SJSA1 (cell line): ENCODE measurements at places on chromosomes 7 and 10. TPM values are rescaled to one million over a fixed set of nuclear protein-coding genes. Genes with fewer than 3 reads are reported as not detected.
A peak's percentile ranks its signal among the peaks of the same experiment; 100 is the strongest.

- DNase-seq = no peak
- no peak overlapping the region for H3K4me3 ChIP-seq
- H3K27ac ChIP-seq = no peak overlapping the region
- H3K27me3 ChIP-seq = no peaks in the 10 kb centered on the region
Measured at GRCh38 chr7:28811701-28812430, 146.3 kb downstream of the TRIL start.

The MAP3K8 gene
- 3.9 and 4.2 TPM in 2 replicates for total RNA-seq

- no peak for DNase-seq
- no peaks in the 10 kb centered on the region for H3K4me1 ChIP-seq
- no peak overlapping the region for H3K4me3 ChIP-seq
- no peaks in the 10 kb centered on the region for H3K36me3 ChIP-seq
- 0 out of 2 replicates have a peak, but pooled peaks cover 4% of the 10 kb centered on the region for H3K27me3 ChIP-seq
Measured at GRCh38 chr7:39493934-39494333, 72.3 kb upstream of the YAE1 start.

DNA sequence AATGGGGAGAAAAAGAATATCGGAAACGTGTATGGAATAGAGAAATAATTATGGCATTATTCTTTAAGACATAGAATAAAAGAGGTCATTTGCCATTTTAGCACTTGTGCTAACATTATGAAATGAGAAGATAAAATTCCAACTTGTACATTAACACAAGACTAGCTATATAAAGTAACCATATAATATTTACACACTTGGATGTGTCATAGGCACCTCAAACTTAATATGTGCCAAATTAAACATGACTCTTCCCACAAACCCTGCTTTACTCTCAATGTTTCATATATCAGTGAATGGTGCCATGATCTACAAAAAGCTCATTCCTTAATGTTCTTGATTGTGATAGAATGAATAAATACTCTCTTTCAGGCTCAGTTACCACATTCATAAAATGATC, 4.1 kb upstream of the MINDY3 start:
- H3K4me1 ChIP-seq = peaks cover 7% of the 10 kb centered on the region
- H3K4me3 ChIP-seq = no peak overlapping the region
- H3K27ac ChIP-seq = no peak overlapping the region
- DNase-seq = no peak
- H3K36me3 ChIP-seq = no peaks in the 10 kb centered on the region
- peaks cover 35% of the 10 kb centered on the region for H3K27me3 ChIP-seq

The MCU gene
- 35.0 and 59.9 TPM in 2 replicates for total RNA-seq

The ANKRD61 gene
- total RNA-seq = 0.42 TPM in 1 of 2 replicates, not detected in the other

The CRPPA gene
- total RNA-seq = 4.4 and 8.5 TPM in 2 replicates

DNA sequence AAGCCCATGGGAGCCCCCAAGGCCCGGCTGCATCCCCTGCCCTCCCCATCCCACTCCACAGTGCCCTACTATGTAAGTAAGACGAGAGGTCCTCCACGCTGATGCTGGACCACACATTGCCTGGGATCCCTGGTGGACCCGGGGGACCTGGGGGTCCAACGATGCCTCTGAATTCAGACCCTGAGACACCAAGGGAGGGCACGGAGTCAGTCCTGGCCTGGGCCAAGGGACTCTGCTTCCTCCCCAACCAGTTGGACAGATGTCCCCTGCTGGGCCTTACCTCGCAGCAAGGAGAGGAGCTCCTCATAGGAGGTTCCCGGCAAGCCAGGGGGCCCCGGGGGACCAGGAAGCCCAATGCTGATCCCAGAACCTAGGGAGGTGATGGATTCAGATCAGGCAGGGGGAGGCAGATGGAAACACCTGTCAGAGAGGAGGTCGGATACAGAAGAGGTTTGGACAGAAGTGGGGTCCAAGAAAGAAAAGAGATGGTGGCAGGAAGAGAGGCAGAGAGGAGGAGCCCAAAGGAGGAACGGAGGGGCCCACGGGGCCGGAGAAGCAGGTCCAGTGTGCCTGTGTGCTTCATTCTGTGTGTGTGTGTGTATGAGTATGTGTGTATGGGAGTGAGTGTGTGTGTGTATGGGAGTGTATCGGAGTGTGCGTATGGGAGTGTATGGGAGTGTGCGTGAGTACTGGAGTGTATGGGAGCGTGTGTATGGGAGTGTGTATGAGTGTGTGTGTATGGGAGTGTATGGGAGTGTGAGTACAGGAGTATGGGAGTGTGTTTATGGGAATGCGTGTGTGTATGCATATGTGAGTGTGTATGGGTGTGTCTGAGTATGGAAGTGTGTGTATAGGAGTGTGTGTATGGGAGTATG, 50.2 kb downstream of the COL17A1 start:
- no peaks in the 10 kb centered on the region for H3K4me1 ChIP-seq
- no peaks in the 10 kb centered on the region; the same call in 1 of the 2 replicates for H3K36me3 ChIP-seq
- no peak for DNase-seq
- no peak overlapping the region for H3K4me3 ChIP-seq

GRCh38 chr10:132632851-132633684, 95.5 kb downstream of the INPP5A start:
- H3K27ac ChIP-seq = no peak overlapping the region
- H3K36me3 ChIP-seq = no peaks in the 10 kb centered on the region
- no peaks in the 10 kb centered on the region for H3K27me3 ChIP-seq

- DNase-seq = no peak
- H3K27ac ChIP-seq = no peak overlapping the region
- H3K27me3 ChIP-seq = no peaks in the 10 kb centered on the region
Measured at GRCh38 chr10:72392571-72392970, 37.9 kb upstream of the DNAJB12 start.

DNA sequence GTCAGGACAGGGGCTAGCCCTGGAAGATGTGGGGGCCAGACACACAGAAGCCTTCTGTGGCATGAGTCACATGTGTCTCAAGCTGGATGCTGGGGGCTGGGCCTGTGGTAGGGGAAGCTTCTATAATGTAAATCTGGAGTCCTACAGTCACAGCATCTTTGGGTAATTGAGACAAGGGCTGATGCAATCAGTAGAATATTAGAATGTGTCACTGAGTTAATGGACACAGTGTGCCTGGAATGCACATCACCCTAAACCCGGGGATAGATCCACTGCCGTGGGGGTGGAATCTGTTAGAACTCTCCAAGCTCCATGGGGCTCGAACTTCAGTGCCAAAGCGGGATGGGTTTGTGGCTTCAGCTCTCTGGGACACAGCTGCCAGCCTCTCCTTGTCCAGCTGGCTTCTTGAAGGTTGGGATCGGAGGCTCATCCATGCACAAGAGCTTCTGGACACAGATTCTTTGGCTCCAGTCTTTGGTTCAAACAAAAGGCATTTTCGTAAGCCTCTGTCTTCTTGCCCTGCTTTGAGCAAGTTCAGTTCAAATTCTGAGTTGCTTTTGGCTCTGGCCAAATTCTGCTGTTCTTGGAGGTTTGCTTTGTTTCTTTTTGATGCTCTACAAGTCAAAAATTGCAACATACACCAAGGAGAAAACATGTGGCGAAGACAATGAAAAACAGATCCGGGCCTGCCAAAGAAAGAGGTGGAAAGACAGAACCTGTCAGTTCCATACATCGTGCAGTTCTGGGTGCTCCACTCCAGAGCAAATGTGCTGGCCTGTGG, 194.8 kb upstream of the ZNF32 start:
- no peak overlapping the region for H3K27ac ChIP-seq
- no peak overlapping the region for H3K4me3 ChIP-seq
- no peaks in the 10 kb centered on the region for H3K27me3 ChIP-seq
- no peaks in the 10 kb centered on the region for H3K36me3 ChIP-seq
- DNase-seq = peak; percentile 37

GRCh38 chr10:112532956-112533355, 85.9 kb downstream of the VTI1A start:
- H3K4me1 ChIP-seq = peaks cover 25% of the 10 kb centered on the region
- H3K27ac ChIP-seq = no peak overlapping the region
- H3K36me3 ChIP-seq = 0 out of 2 replicates have a peak, but pooled peaks cover 2% of the 10 kb centered on the region
- no peak overlapping the region for H3K4me3 ChIP-seq
- H3K27me3 ChIP-seq = no peaks in the 10 kb centered on the region

The MMD2 gene
- total RNA-seq = not detected in 2 replicates

GRCh38 chr7:2601907-2602306, 29.9 kb upstream of the TTYH3 start:
- DNase-seq = no peak
- no peaks in the 10 kb centered on the region for H3K4me1 ChIP-seq
- H3K36me3 ChIP-seq = 0 out of 2 replicates have a peak, but pooled peaks cover 4% of the 10 kb centered on the region
- H3K27me3 ChIP-seq = no peaks in the 10 kb centered on the region

DNA sequence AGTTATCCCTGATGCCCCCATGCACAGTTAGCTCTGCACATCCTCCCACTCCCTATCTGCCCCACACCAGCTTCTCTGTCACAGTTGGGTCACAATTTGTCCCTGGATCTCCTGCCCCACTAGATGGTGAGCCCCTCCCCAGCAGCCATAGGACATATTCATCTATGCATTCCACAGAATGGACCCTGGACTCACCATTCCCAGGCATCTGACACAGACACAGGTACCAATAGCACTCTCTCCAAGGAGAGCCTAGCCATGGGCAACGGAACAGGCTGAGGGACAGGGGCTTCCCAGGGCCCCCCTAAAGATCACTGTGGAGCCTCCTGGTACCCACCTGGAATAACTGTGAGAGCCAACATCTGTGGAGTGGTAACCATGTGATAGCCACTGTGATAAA, 34.7 kb upstream of the EEPD1 start:
- peak overlapping the region; percentile 78; the same call in 1 of the 2 replicates for H3K27ac ChIP-seq
- no peak overlapping the region for H3K4me3 ChIP-seq
- no peaks in the 10 kb centered on the region for H3K36me3 ChIP-seq
- no peak for DNase-seq

The DENND11 gene
- 8.3 and 8.5 TPM in 2 replicates for total RNA-seq

DNA sequence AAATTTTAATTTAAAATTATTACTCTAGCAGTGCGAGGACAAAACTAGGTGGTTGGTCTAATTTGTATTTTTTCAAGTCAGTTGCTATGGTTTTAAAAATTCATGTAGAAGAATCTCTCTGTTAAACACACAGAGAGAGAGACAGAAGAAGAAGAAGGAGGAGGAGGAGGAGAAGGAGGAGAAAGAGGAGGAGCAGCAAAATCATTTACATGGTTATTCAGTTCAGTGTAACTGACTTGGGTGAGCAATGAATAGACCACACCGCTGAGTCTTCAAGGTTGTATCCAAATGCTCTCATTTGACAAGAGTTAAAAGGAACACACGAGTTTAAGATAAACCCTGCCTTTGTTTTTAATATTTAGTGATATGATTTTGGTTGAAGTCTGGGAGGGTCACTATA, 131.1 kb downstream of the PDE1C start:
- no peaks in the 10 kb centered on the region for H3K4me1 ChIP-seq
- no peak for DNase-seq
- no peaks in the 10 kb centered on the region for H3K27me3 ChIP-seq
- H3K36me3 ChIP-seq = no peaks in the 10 kb centered on the region

- H3K27me3 ChIP-seq = no peaks in the 10 kb centered on the region
- no peak overlapping the region for H3K27ac ChIP-seq
- H3K4me1 ChIP-seq = peaks cover 45% of the 10 kb centered on the region
Measured at GRCh38 chr10:110641256-110641655, 2.9 kb upstream of the RBM20 start.

DNA sequence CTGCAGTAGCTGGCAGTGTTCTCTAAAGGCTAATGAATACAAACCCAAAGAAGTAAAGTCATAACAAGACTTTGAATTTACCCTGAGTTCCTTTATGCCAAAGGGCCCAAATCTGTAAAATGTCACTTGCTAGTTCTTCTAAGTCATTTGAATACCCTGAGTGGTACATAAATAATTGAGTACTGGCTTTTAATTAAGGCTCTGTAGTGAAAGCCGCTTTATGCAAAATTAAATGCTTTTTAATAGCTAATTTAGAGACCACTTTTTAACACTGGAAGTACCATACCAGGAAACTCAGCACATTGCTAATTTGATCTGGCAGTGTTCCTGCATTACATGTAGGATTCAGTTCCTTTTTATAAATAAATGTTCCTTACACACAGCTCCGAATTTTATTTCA, 24.0 kb upstream of the TSPAN13 start:
- no peak overlapping the region for H3K4me3 ChIP-seq
- no peaks in the 10 kb centered on the region for H3K27me3 ChIP-seq
- H3K4me1 ChIP-seq = no peaks in the 10 kb centered on the region

The IRF5 gene
- total RNA-seq = 0.08 TPM in 1 of 2 replicates, not detected in the other

The PNLIP gene
- total RNA-seq = not detected in 2 replicates

The ZNF853 gene
- total RNA-seq = 0.08 TPM in 1 of 2 replicates, not detected in the other

DNA sequence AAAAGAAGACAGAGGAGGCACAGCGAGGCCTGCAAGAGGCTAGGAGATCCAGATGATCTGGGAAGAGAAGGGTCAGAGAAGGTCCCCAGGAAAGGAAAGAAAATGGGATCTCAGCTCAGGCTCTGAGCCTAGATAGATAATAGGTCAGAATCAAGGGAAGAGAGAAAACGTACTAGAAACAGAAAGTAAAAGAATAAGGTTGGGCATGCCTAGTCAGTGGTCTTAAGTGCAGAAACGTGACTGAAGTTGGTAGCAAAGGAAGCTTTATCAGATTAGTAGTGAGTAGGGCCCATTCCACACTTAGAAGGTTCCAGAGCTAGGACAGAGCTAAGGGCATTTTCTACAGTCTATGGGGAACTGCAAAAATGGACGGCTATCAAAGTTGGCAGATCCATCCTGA, 84.8 kb upstream of the ASAH2 start:
- H3K4me3 ChIP-seq = no peak overlapping the region
- peaks cover 13% of the 10 kb centered on the region for H3K36me3 ChIP-seq
- DNase-seq = no peak
- no peaks in the 10 kb centered on the region for H3K27me3 ChIP-seq

DNA sequence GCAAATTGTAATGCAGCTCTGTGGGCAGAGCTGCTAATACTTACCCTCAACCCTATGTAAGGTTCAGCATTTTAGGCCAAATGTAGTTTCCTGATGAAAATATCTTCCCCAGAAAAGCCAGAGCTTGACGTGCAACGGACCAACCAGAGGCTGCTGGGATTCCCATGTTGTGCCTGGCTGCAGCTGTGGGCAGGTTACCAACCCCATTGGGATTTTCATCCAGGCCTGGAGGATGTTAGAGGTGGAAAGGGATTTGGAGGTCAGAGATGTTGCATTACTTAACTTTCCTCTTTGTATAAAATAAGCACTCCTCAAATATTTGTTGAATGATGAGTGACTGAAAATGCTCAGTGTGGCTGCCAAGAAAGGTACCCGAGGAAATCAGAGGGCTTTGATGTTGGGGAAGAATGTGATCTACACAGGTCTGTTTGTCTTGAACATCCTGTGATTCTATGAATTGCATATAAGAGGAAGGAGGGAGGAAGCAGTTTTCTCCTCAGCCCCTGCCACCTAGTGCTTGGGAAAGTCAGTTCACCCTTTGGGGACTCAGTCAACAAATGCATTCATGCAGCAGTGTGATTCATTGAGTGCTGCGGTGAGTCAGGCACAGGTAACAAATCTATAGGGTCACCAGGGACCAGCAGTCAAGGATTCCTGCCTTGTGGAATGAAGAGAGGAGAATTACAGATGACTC, 487.2 kb downstream of the RPS24 start:
- H3K27ac ChIP-seq = no peak overlapping the region
- H3K27me3 ChIP-seq = no peaks in the 10 kb centered on the region
- no peaks in the 10 kb centered on the region for H3K36me3 ChIP-seq

The C10orf90 gene
- not detected in 2 replicates for total RNA-seq

The AGBL3 gene
- total RNA-seq = 0.03 and 0.37 TPM in 2 replicates

The NYAP1 gene
- 0.63 and 0.87 TPM in 2 replicates for total RNA-seq
